ENCODE measurements at places on chromosomes 6 and 20.

DNA sequence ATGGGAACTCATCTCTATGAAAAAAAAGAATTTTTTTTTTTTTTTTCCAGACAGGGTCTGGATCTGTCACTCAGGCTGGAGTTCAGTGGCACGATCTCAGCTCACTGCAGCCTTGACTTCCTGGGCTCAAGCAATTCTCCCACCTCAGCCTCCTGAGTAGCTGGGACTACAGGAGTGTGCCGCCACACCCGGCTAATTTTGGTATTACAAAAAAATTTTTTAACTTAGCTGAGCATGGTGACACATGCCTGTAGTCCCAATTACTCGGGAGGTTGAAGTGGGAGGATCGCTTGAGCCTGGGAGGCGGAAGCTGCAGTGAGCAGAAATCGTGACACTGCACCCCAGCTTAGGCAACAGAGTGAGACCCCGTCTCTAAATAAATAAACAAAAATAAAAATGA is 7.5 kb downstream of the DEF6 start:
- peak; percentile 48 for DNase-seq

DNA sequence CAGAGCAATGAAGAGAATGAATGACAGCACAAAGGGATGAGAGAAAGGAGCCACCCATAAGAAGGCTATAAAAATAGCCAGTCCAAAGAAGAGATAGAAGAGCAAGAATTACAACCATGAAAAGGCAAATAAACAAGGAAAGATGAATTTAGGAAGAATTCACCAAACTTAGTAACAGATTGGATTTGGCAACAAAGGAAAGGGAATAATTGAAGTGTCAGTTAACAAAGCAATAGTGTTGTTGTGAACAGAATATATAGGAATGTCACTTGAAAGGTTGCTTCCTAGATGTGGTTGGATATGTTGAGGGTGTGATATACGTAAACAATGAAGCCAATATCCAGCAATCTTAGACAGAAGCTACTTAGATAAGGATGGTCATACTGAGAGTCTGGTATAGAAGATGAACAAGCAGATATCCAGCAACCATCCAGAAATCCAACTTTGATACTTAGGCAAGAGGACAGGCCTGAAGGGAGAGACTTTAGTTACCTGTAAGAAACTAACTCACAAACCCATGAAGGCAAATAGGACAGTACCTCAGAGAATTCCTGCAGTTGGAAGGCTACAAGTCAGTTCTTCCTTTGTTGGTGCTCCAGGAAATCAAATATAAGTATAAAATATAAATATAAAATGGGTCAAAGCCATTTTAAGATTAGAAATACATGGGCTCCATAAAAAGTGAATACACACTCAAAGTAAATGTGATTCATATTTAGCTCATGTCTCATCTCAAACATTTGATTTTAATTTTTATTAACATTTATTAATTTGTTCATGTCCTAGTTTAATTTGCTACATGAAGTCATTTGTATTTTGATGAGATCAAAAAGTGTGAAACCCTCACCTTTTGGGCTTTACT is 106.5 kb downstream of the HFE start:
- DNase-seq: no peak

- no peak for DNase-seq
These were observed 242.4 kb upstream of the STXBP5 start for GRCh38 chr6:146961831-146962230.

DNA sequence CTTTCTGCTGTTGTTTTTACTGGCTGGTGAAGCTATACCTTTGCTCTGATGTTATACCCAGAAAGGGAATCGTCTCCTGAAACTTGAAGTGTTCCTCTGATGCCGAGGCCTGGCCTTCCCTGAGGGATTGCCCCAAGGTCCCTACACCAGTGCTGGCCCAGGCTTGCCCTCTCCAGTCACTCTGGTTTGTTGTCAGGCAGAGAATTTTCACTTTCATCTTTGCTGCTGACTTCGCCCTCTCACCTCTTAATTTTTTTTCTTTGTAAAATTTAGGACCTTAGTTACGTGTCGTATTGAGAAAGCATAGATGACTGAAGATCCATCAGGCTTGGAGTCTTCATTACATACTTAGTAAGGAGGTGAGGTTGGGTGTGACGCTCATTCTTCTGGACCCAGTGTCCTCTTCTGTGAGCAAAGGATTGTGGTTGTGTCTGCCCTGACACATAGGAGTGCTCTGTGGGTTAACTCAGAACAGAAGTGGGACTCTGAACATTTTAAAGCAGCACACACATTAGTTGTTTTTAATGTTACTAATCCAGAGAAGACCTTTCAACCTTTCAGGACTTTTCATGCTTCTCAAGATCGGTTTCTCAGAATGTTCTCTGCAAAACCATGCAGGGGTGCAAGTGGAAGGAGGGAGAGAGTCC is 45.4 kb downstream of the TULP4 start:
- DNase-seq: no peak

DNA sequence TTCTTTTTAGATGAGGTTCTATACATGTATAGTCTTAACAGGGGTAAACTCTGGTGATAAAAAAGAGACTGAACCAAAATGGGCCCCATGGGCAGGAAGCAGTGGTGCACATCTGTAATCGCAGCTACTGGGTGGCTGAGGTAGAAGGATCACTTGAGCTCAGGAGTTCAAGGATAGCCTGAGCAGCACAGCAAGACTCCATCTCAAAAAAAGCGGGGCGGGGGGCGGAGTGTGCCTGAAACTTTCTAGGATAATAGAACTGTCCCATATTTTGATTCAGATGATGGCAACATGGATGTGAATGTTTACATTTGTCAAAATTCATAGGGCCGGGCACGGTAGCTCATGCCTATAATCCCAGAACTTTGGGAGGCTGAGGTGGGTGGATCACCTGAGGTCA is 48.8 kb upstream of the TAF8 start:
- DNase-seq: no peak

DNA sequence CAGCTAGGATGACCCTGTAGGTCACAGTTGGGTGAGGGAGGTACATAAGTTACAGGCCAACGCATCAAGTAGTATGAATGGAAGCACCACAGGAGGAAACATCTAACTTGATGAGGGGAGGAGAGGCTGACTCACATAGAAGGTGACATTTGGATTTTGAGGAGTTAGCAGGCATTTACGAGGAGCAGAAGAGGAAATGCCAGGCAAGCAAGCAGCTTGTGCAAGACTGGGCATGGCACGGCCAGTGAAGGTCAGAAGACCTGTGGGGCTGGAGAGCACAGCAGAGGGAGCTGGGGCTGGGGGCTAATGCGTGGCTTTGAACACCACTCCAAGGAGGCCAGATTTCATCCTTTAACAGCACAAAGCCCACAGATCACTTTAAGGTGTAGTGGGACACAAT is 37.8 kb downstream of the MUC22 start:
- DNase-seq: no peak

DNA sequence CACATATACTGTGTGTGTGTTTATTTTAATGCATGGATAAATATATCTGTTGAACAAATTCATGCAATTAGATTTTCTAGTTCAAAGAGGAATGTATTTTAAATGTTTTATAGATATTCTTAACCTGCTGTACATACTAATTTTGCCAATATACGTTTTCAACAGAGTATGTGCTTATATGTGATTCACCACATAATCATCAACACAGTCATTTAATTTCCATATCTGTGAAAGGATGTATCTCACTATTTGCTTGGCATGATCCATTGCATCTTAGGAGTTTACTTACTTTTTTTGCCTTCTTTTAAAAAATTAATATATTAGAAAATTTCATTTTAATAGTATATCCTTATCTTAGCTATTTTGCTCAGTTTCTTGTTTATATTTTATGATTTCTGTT is 902.3 kb upstream of the CITED2 start:
- DNase-seq: no peak

DNA sequence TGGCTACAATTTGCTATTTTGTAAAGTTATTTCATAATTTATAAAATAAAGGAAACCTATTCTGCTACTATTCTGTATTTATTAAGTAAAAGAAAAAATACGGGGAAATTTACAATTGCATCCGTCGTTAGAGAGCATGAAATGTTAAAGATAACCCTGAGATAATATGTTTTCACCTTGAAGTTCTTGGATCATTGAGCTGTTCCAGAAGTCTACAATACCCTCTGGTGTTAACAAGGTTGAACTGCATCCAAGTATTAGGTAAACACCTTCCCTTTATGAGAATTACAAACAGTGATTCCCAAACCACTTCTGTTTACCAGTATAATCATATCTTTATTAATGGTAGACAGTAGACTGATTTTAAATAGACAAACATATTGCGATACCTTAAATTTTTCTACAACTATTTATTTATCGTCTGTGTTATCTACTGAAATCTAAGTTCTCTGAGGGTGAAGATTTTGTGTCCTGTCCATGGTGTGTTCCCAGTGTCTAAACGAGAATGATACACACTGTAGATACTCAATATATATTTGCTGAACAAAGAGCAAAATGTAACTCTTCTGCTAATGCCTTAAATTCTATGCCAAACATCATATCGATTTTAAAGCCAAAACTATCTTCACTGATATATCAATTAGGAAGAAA is 28.2 kb downstream of the TBC1D32 start:
- DNase-seq: peak; percentile 7

DNA sequence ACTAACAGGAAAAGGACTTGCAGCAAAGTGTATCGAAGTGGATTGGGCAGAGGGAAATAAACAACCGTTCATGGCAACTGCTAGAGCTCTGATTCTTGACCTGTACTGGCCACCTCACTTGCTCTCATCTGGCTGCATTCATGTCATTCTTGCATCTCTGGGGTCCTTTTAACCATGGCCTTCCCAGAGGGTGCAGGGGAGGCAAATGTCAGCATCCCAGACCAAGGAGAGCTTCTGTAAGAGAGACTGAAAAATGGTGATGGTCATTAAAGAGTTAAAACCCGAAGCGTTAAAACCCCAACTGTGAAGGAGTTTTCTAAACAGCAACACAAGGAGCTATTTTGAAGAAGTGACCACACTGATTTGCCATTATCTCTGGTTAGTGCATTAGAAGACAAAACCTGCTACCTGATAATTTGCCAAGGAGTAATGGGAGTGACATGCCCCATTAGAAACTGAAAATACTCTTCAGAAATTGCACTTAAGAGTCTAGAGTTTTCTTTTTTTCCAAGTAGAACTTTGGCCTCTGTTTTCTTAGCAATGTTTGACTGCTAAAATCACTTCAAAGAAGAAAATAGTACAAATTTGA is 62.4 kb downstream of the APCDD1L start:
- no peak for DNase-seq

GRCh38 chr6:79841577-79842375 is 105.6 kb downstream of the ELOVL4 start:
- DNase-seq: no peak

DNA sequence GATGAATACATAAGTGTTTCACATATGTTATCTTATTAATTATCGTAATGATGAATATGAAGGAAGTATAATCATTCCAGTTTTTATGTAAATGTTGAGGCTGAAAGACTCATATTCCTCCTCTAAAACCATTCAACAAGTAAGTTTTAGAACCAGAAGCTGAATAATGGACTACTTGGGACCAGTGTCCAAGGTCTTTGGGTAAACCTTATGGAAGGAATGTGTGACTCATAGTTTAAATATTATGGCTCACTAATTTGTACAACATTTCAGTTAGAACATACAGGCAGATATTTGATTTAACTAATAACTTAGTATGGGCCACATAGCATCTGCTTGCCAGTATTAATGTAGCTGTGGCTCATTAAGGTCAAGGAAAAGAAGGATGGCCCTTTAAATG is 209.6 kb downstream of the TFAP2B start:
- DNase-seq: no peak

DNA sequence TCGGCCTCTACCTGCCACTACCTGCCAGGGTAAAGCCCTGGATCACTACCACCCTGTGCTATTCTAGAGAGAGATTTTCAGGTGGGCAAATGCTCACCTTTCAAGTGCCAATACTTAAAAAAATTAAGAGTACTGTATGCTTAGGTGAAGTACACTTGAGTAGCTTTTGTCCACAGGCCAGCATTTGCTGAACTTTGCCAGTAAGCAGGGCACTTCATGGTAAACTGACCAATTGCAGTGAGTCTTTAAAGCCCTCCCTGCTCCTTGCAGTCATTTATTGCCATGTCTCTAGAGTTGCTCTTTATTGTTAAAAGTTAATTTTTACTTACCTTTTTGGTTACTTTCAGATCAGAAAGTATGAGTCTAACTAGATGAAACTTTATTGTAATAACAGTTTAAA is 58.5 kb downstream of the PLAGL1 start:
- no peak for DNase-seq

GRCh38 chr6:109595998-109596397 is 95.0 kb downstream of the AK9 start:
- no peak for DNase-seq

- DNase-seq: no peak
These were observed 17.3 kb downstream of the TUBB2B start for GRCh38 chr6:3210024-3210610.

- no peak for DNase-seq
These were observed 63.6 kb upstream of the STX16 start for GRCh38 chr20:58587467-58587866.

DNA sequence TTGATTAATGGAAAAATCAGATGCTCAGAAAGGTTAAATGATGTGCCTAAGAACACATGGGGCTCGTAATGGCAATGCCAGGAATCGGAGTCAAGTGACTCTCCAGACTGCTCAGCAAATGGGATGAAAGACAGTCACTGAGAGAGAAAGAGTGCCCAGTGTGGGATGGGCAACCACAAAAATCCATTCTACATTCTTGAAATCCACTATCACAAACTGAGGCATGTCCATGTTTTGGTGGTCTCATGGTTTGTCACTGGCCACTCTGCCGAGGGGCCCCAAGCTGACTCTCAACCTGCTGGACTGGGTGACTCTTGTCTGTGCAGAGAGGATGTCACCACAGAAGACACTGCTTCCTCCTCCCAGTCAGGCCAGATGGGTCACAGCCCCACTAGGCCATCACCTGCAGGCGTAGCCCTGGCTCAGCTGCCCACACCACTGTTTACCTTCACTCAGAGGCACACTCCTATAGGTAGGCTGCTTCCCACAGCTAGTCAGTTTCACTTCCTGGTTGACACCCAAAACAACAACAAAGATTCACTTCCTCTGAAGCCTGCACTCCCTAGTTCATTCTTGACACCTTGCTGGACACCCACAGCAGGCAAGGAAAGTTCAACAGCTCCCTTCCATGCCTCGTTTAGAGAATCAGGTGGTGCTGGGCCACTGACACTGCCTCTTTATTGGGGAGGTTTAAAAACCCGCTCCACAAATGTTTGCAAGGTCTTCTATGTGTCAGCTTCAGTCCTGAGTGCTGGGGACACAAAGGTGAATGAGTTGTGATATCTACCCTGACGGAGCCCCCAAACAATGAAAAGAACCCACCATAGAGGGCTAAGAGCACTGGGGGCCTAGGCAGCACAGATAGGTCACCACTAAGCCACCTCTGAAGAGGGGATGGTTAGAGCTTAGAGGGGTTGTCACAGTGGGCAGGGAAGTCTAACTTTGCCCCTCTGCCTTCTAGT is 21.7 kb downstream of the MAP1LC3A start:
- peak; percentile 15 for DNase-seq

GRCh38 chr6:11525468-11526155 is 11.9 kb upstream of the TMEM170B start:
- no peak for DNase-seq

DNA sequence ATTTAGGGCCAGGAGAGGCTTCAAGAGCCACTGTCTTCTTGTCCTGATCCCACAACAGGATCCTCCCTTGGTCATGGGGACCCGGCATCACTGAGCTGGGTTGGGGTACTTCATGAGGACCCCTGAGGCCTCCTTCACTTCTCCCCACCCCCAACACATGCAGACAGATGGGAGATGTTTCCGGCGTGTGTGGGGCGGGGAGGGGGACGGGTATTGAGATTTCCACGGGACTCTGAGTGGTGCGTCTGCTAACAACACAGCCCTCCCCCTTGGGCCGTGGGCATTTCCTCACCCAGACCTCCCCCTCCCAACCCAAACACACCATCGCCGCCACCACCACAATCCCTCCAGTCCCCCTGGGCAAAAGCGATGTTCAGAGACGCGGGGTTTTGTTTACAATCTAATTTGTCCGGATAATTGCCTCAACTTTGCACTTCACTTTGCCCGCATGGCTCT is 906 bp upstream of the FOXP4 start:
- no peak for DNase-seq

All from CD4-positive, alpha-beta T cell treated with Interleukin-2 at 100 ng/mL for 4 hours (primary cell).